H1 (cell line): ENCODE measurements at places on chromosomes 4 and X.

GRCh38 chr4:119629142-119629471 lies 503 bp upstream of the PDE5A start:
- DNase-seq, result no peak

- no peak for DNase-seq
Measured at GRCh38 chr4:79757600-79757999, 315.4 kb downstream of the ANTXR2 start.

DNA sequence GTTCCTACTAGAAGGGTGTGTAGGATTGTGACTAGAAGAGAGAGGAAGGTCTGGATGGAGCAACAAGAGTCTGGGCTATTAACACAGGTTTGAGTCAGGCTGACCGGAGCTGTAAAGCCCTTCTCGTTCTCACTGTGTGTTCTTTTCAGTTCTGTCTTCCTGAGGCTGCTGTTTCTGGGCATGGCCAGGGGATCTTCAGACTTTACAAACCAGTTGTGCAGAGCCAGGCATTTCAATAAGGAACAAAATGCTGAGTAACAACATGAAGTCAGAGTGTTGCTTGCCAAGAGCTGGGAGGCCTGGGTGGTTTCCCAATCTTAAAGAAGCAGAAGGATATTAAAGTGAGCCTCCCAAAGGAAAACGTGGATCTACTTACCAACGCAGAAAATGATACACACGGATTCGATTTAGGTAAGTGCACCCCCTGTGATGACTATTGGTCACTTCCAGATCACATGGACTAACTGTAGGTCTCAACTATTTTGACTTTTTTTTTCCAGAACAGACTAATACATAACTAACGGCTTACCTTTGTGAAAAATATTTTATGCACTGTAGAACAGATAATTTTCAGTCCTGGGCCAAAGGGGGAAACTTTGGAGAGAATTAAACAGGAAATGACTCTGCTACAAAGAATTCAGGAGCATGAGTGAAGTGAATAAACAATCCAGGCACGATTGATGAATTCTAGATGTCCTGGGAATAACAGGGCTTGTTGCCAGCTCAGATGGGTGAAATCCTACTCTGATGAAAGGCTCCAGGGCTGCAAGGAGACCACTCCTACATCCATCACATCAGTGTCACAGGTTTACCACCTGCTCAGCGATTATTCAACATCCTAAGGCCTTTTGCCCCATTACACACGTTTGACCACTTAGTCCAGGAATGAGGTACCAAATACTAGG lies 94.5 kb downstream of the ANXA3 start:
- no peak for DNase-seq

DNA sequence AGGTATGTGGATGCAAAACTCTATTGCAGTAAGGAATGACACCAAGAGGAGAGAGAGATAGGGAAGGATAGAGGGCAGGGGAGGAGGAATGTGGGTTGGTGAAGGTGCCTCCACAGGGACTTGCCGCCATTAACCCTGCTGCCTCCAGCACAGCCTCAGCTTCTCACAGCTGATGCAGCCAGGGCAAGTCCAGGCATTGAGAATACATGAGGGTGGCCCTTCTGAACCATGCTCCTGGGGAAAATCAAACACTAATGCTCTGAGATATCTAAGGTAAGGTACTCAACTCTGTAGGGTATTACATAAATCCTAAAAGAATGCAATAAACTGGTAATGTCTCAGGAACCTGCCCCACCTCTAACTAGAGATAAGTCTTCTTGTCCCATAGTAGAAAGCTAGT lies 28.7 kb downstream of the UGT2B7 start:
- DNase-seq, result no peak

DNA sequence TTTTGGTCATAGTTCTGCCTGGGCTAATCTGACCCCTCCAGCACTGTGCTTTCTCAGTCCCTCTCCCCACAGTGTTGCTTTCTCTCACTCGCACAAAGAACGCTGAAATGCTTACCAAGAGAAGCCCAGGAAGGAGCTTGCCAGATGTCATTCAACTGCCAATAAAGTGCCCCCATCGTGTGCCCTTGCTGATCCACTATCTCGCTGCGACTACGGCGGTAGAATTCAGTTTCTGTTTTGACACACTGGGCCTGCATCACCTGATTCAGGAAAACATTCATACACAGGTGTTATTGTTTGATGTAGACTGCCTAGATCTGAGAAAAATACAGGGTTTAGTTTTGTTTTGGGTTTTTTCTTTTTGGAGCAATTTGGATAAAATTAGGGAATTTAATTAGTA lies 121.2 kb downstream of the MANBA start:
- DNase-seq, result no peak

GRCh38 chr4:2596611-2597010 lies 60.2 kb downstream of the FAM193A start:
- no peak for DNase-seq

- DNase-seq, result no peak
Measured at GRCh38 chrX:12978205-12979025, 3.5 kb downstream of the TMSB4X start.
